ENCODE measurements at places on chromosomes 2 and 18.

DNA sequence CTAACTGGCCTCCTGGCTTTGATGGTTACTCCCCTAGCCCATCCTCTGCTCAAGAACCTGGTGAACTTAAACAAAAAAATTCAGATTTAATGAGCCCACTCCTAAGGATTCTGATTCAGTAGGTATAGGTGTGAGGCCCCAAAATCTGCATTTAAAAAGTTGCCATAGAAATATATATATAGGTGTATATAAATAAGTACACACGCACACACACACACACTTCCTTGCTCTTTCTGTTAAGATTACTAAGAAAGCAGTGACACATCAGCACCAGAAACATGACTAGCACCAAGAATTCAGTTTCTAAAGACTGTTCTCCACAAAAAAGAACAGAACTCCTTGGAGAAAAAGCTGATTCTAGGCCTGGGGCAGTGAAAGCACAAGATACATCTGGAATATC, 17.8 kb downstream of the EML6 start:
- DNase-seq: no peak

GRCh38 chr2:6860296-6860695, 5.4 kb downstream of the CMPK2 start:
- DNase-seq: no peak

GRCh38 chr2:201786471-201786870, 5.7 kb upstream of the ALS2 start:
- no peak for DNase-seq

GRCh38 chr2:25567406-25567805, 106.0 kb downstream of the DTNB start:
- no peak for DNase-seq

DNA sequence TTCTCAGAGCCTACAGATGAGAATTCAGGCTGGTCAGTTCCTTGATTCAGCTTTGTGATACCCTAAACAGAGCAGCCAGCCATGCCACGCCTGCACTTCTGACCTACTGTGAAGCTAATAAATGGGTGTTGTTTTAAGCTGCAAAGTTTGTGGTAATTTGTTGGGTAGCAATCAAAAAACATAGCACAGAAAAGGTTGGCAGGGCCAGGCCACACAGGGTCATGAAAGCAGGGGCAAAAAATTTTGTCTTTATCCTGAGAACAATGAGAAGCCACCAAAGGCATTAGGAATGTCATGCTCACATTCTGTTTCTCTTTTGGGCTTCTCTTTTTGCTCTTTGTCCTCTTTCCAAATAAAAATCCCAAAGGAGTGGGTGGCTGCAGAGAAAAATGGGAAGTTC, 385.9 kb downstream of the TXNL1 start:
- DNase-seq: no peak

DNA sequence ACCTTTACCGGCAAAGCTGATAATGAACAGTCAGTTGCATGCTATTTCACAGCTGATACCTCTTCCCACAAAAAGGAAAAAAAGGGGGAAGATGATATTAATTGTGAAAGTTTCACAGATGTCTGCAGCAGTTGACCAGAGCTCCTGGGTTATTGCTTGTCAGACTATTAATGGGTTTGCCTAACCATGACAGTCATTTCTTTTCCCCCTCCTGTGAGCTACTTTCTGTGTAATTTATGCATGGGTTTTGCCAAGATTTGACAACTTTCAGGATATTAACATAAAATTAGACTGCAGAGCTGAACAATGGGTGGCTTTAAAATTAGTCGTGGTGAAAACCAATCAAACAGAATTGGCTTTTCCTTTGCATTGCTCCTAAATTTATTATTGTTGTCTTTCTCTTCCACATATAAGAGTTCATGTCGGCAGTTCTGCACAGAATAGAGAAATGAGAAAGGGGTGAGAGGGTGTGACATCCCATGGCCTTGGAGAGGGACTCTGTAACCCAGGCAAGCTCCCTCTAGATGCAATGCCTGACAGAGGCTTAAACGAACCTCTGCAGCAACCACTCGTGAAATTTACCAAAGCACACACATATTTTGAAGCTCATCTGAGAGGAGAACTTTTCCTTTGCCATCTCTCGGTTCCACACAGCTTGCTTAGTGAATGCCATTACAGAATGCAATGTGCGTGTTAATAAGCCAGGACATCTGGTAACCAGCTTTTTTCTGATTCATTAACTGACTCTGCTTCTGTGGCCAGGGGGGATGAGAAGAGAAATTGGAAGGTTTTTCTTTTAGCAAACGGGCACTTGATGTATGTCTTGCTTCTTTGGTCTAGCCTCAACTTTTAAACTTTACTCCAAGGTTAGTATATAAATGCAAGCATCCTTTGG, 82.2 kb upstream of the ITGA4 start:
- DNase-seq: no peak

- no peak for DNase-seq
These were observed 22.8 kb upstream of the ASB18 start for GRCh38 chr2:236286873-236287545.

- DNase-seq: no peak
These were observed 726.0 kb upstream of the RAB6C start for GRCh38 chr2:129253461-129253812.

- no peak for DNase-seq
These were observed 92.8 kb downstream of the ADCYAP1 start for GRCh38 chr18:997499-997898.

GRCh38 chr2:70936979-70937811, 1.5 kb downstream of the ATP6V1B1 start:
- DNase-seq: no peak

DNA sequence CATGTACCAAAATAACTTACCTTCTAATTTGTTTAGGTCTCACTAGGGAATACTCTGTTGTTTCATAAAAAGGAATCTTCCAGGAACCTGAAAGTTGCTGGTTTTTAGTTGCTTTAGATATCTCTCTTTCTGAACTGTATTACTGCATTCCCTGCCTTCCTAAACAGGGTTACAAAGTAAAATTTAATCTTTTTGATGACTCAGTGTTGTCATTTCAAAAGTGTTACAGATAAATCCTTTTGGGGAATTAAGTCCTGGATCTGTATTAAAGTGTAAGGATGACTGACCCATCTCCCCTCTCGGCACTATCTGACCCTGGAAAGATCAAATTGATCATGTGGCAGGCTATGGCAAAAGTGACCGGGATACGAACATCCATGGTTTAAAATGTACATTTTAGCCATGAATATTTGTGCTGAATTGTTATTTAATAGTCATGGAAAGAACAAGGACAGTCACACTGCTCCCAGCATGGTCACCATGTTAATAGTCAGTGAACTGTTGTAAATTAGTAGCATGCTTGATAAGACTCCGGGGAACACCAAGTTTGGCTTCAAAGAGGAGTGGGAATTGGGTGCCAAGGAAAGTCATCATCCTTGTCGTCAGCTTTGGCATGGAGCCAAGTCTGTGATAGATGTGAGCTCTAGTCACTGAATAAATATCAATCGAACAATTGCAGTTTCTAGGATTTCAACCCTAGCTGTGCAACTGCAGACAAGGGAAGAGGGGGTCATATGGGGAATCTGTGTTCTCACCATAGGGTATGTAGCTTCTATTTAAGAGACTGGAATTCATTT, 4.2 kb downstream of the PLEKHA3 start:
- DNase-seq: no peak

DNA sequence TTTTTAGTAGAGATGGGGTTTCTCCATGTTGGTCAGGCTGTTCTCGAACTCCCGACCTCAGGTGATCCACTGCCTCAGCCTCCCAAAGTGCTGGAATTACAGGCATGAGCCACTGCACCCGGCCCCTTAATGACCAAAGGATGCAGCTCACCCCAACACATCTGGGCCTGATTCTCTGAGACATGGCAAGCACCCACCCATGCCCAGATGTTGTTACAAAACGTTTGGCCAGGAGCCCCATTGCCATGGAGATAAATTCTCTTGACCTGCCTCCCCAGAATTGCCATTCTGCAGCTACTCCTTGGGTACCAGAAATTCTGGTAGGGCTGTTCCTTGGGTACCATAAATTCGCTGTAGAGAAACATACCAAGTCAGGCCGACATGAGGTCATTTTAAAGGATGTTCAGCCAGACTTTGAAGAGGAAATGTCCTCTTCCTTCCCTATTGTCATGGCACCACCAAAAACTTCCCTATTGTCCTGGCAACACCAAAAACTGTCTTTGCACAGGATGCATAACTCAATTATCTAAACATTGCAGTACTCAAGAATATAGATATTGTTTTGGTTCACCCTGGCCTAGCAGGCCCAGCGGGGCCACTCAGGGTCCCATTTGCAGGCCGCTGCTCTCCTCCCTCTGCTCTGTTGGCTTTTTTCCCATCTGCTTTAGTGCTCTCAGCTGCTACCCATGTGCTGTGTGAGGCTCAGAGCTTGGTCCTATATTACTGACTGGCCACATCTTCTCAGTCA, 160.9 kb upstream of the TTC39C start:
- no peak for DNase-seq

GRCh38 chr2:128380961-128381938, 62.6 kb upstream of the HS6ST1 start:
- DNase-seq: no peak

DNA sequence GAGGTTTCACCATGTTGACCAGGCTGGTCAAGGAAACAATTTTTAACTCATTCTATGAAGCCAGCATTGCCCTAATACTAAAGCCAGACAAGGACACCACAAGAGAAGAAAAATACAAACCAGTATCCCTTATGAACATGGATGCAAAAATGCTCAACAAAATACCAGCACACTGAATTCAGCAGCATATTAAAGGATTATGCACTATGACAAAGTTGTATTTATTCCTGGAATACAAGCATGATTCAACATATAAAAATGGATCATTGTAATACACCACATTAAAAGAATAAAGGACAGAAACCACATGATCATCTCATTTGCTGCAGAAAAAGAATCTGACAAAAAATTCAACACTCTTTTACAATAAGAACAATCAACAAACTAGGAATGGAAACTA, 138.7 kb downstream of the RAB3GAP1 start:
- no peak for DNase-seq

GRCh38 chr2:62765619-62766376, 60.3 kb downstream of the EHBP1 start:
- DNase-seq: no peak

DNA sequence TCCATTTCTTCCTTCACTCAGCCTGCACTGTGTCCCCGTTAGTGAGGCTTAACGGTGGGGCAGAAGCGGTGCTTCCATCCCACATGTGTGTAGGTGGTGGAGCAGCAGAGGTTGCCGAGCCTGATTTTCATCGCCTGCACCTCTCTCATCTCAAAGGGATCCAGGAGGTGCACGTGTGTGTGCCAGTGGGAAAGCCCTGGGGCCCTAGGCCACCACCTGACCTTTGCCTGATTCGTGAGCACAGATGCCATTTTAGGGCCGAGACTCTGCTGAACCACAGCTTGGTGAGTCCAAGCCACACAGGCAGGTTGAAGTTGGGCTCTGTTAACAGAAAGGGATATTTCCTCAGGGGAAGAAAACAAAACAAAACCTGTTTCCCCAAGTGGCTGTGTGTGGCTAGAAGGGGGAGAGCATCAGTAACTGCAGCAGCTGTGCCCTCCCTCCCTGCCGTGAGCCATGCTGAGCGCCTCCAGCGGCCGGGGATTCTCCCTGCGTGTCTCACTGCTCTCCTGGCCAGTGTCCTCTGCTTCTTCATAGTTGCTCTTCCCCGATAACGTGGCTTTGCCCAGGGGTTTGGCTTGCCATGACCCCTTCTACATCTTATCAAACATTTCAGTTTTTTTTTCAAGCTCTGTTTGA, 81.5 kb downstream of the MAPRE2 start:
- DNase-seq: no peak

DNA sequence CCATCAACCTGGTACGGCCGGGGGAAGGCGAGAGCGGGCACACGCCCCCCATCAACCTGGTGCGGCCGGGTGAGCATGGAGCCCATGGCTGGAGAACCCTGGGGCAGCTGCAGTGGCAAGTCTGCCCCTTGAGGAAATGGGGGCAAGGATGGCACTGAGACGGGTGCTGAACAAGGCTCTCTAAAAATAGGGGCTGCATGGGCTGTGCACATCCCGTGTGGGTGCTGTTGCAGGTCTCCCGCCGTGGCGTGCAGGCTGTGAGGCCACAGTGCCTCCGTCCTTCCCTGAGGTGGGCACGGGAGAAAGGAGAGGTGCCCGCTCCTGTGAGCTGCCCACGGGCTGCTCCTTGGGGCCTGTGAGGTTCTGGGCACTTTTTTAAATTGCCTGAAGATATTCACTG, 99.2 kb downstream of the NFATC1 start:
- DNase-seq: no peak

- peak; percentile 25 for DNase-seq
These were observed 120.3 kb downstream of the ACOXL start for GRCh38 chr2:110852541-110853263.

DNA sequence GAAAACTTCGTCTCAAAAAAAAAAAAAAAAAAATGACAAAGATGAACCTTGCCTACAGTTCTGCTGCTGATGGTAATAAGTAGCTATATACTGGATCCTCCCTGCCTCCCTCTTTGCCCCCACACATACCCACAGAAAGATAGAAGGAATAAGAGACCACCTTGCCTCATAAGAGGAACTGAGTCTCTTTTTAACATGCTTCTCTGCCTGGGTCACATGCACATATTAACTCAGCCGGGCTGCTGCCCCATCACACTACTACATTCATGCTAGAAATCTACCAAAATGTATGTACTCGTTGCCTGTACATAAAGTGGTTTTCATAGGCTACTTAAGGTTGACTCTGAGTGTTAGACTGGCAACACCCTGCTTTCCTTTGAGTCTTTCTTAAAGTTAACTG, 78.9 kb upstream of the B3GNT2 start:
- no peak for DNase-seq

GRCh38 chr2:151637271-151637781, 97.0 kb downstream of the NEB start:
- peak; percentile 28 for DNase-seq

DNA sequence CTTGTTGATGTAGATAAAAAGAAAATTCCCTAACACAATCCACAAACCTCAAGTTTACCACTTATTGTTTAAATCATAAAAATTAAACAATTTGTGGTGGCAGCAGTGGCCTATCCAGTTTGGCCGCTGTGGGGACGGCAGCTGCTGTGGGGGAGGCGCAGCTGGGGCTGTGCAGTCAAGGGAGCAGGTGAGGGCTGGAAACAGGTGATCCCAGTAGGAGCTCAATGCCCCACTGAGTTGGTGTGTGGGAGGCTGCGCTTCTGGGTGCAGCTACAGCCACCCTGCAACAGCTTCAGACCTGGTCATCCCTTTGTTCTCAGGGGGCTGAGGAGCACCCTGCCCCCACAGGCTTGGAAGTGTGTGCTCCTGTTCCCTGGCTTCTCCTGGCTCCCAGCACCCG, 266.0 kb upstream of the FSIP2 start:
- DNase-seq: no peak

DNA sequence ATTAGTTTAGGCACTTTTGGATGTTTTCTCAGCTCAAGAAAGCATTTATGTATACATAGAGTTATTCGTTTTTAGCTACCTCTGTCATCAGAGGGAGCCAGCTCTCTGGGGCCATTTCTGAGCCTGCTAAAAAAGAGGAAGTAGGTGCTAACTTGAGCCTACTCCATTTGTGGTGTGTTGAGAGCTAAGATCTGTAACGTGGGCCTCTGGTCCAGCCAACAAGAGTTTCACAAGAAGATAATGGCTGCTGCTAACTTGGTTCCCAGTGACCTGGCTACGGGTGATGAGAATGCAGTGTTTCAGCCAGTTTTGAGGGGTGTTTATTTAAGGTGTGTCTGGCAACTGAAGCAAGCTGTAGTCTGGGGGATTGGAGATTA, 182.5 kb downstream of the PRKCE start:
- no peak for DNase-seq

- no peak for DNase-seq
These were observed 33.1 kb downstream of the SS18 start for GRCh38 chr18:26057344-26057773.
